Foreskin keratinocyte (primary cell): ENCODE measurements at places on chromosomes 2 and 18. TPM values are rescaled to one million over a fixed set of nuclear protein-coding genes. Genes with fewer than 3 reads are reported as not detected.

APLF gene
- 3.0 and 3.2 TPM in 2 replicates for total RNA-seq

FAM168B gene
- 66.4 and 67.1 TPM in 2 replicates for total RNA-seq

RAB6C gene
- total RNA-seq: not detected in 2 replicates

AQP12A gene
- not detected in 2 replicates for total RNA-seq

HSBP1L1 gene
- total RNA-seq: 23.9 and 26.1 TPM in 2 replicates

DNAH7 gene
- 0.07 and 0.31 TPM in 2 replicates for total RNA-seq

REL gene
- 9.6 and 11.1 TPM in 2 replicates for total RNA-seq

GULP1 gene
- total RNA-seq: 7.7 and 11.3 TPM in 2 replicates

ECEL1 gene
- not detected in 2 replicates for total RNA-seq

RAB12 gene
- 43.5 and 45.4 TPM in 2 replicates for total RNA-seq

GTF2A1L gene
- total RNA-seq: not detected in 2 replicates

TTN gene
- not detected in 2 replicates for total RNA-seq

IL36B gene
- total RNA-seq: not detected in 2 replicates

PAX8 gene
- 5.6 and 7.0 TPM in 2 replicates for total RNA-seq

FOXI3 gene
- total RNA-seq: 0.04 TPM in 1 of 2 replicates, not detected in the other

HOXD13 gene
- not detected in 2 replicates for total RNA-seq

GPBAR1 gene
- 0.14 and 0.18 TPM in 2 replicates for total RNA-seq

TMEM37 gene
- total RNA-seq: 0.21 TPM in 1 of 2 replicates, not detected in the other

IL36A gene
- not detected in 2 replicates for total RNA-seq

REG1B gene
- total RNA-seq: not detected in 2 replicates

COPS9 gene
- 150 and 161 TPM in 2 replicates for total RNA-seq

RNF125 gene
- 1.7 and 2.3 TPM in 2 replicates for total RNA-seq

SMAD7 gene
- 7.2 and 10.5 TPM in 2 replicates for total RNA-seq

DUSP2 gene
- total RNA-seq: 1.9 and 2.6 TPM in 2 replicates

KCNG3 gene
- not detected in 2 replicates for total RNA-seq

SNED1 gene
- not detected in 2 replicates for total RNA-seq

SCG2 gene
- total RNA-seq: 0.14 TPM in 1 of 2 replicates, not detected in the other

GYPC gene
- total RNA-seq: not detected in 2 replicates

SATB2 gene
- 2.1 and 2.8 TPM in 2 replicates for total RNA-seq

HTR2B gene
- not detected in 2 replicates for total RNA-seq

GPR39 gene
- 10.5 and 11.3 TPM in 2 replicates for total RNA-seq

CHRNA1 gene
- not detected in 2 replicates for total RNA-seq

EPB41L3 gene
- total RNA-seq: 0.63 and 2.0 TPM in 2 replicates

FAP gene
- total RNA-seq: 1.2 and 3.0 TPM in 2 replicates

HMSD gene
- total RNA-seq: 8.9 and 9.6 TPM in 2 replicates

SLC5A7 gene
- not detected in 2 replicates for total RNA-seq

UGT1A4 gene
- total RNA-seq: 0.14 and 0.34 TPM in 2 replicates

TXNDC2 gene
- not detected in 2 replicates for total RNA-seq

GALNT14 gene
- 42.0 and 46.3 TPM in 2 replicates for total RNA-seq

QPCT gene
- 5.9 and 6.6 TPM in 2 replicates for total RNA-seq

CIB4 gene
- not detected in 2 replicates for total RNA-seq

OLA1 gene
- total RNA-seq: 145 and 161 TPM in 2 replicates
